SHP77 treated with DMSO at 0.1 percent for 48 hours (cell line): ENCODE measurements at places on chromosomes 12 and 14.

- no peak for DNase-seq
These were observed 8.6 kb upstream of the LPCAT3 start for GRCh38 chr12:7026854-7027253.

- no peak for DNase-seq
These were observed 117.1 kb downstream of the HMGA2 start for GRCh38 chr12:65941388-65941787.

GRCh38 chr12:117985182-117985581 lies 16.4 kb upstream of the KSR2 start:
- DNase-seq = no peak

GRCh38 chr12:121238604-121239350 lies 28.8 kb downstream of the P2RX4 start:
- peak; percentile 87 for DNase-seq

- no peak for DNase-seq
These were observed 6.0 kb downstream of the JAG2 start for GRCh38 chr14:105162669-105162979.

DNA sequence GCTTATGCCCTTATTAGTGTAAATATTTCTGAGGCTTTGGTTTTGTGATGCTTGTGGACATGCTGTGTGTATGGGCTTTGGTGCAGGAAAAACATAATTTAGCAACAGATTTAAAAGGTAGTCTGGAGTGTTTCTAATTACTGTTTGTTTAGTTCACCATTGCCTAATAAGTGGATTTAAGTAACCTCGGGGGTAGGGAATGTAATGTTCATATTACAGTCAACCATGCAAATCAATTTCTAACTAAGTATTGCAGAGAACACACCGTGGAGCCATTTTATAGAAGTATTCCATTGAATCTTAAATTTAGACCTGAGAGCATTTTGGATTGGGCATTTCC lies 53.5 kb downstream of the ANO6 start:
- DNase-seq = no peak

DNA sequence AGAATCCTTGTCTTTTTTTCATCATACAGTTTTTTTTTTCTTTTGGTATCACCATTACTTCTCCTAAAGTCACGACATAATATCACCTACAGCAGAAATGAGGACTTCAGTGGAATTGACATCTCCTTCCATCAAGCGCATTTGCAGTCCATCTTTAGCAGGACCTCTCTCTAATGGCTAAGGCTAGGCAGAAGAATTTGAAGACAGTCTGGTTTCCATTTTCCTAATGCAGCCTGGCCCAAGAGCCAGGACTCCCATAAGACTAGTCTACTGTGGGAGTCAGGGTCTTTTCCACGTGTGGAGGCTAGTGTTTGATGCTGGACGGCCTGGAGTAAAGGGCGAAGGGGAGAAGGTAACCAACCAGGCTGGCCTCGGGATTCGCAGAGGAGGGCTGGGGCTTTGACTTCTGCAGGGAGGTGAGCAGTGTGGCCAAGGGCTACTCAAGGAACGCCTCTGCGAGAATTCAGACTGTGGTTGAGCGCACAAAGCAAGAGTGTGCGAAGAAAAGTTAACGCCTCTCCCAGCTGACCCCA lies 769 bp upstream of the ZNF740 start:
- no peak for DNase-seq
